ENCODE measurements at places on chromosomes 6 and 20.
A peak's percentile ranks its signal among the peaks of the same experiment; 100 is the strongest.

- no peak for DNase-seq
Measured at GRCh38 chr6:47132724-47133123, 90.6 kb upstream of the ADGRF1 start.

GRCh38 chr6:95648636-95649035, 71.3 kb downstream of the MANEA start:
- DNase-seq: no peak

GRCh38 chr20:2102585-2103460, 1.2 kb downstream of the STK35 start:
- DNase-seq: peak; percentile 94

GRCh38 chr6:43544461-43544860, 27.6 kb downstream of the POLR1C start:
- no peak for DNase-seq

DNA sequence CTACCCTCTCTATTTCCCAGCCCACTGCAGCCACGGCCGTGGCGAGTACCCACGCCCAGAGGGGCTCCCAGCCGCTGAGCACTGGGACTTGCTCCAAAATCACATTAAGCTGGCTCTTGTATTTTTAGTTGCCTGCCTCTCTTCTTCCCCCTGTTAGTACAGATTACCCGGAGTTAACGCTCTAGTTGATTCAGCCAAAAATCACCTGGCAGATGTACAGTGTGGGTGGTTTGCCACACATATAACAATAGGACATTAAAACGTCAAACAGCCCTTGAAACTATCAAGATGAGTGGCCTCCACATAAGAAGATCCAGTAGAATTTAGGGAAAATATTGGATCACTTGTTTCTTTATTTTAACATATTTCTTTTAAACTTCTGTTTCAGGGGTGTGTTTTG, 268.8 kb upstream of the PRDM1 start:
- no peak for DNase-seq

DNA sequence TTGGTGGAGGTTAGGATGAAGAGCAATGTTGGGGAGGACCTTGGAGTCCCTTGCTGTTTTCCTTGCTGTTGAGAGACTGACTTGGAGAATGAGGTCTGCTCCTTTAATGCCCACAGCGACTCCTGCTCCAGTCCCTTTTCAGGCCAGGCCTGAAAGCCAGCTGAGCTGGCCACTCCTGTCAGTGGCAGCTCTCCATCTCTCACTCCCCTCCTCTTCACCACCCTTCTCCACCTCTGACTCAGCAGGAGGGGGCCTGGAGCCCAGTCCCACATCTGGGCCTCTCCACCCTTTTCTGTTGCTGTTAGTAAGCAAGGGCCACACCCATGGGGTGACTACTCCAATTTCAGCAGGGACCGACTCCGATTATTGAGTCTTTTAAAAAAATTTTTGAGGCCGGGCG, 2.2 kb downstream of the SNX21 start:
- peak; percentile 89 for DNase-seq

DNA sequence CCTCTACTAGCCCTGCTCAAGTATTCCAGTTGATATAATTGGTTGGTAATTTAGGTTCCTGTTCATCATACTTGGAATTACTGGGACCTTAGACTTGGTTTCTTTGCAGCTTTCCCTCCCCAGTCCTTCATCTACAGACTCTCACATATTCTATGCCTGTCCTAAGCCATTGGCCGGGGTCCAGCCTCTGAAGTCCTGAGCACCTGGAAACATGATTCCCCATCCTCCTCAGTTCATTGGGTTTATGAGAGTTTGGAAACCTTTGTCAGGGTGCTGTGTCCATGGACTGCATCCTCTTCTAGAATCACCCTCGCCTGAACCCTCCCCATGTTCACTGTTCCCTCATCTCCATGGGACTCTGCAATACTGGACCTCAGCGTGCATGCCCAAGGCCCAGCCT, 8.8 kb downstream of the GSTA2 start:
- DNase-seq: no peak

- no peak for DNase-seq
Measured at GRCh38 chr20:4332121-4332860, 316.9 kb upstream of the RNF24 start.

DNA sequence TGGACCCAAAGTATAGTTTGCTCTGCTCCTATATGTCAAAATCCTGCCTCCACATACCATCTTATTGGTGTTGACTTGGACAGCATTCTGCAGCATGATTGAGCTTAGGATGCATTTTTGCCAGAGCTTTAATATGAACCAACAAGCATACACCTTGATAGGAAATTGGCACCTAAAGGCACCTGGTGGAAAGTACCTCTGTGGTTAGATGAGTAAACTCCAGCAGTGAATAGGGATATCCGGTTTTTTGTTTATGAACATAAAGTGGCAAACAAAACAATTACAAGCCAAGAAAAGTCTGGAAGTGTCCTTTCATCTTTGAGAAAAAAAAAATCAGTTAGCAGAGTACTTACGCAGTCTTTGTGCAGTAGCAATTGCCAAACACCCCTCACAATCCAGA, 6.2 kb upstream of the CYP24A1 start:
- no peak for DNase-seq

- DNase-seq: no peak
Measured at GRCh38 chr6:8888468-8888867, 453.1 kb upstream of the SLC35B3 start.

- DNase-seq: no peak
Measured at GRCh38 chr6:98648211-98648914, 186.0 kb upstream of the POU3F2 start.

DNA sequence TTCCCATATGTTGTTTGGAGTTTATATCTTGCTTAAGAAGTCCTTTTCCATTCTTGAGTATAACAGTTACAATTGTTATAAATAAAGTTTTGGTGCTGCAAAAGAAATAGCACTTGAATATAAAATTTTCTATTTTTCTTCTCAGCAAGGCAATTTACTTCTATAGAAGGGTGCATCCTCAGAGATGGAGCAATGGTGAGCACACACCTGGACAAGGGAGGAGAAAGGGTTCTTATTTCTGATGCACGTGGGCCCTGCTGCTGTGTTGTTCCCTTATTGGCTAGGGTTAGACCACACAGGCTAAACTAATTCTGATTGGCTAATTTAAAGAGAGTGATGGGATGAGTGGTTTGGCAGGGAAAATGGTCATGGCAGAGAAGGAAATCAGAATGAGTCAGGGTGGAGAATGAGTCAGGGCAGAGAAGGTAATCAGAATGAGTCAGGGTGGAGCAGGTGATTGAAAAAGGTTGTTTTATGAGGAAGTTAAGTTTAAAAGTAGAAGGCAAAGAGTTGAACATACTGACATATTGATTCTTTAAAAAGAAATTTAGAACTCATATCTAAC, 38.0 kb downstream of the CST8 start:
- DNase-seq: no peak

- DNase-seq: no peak
Measured at GRCh38 chr6:1643111-1643510, 33.4 kb downstream of the FOXC1 start.

GRCh38 chr6:80508885-80509630, 402.6 kb downstream of the BCKDHB start:
- DNase-seq: no peak

- no peak for DNase-seq
Measured at GRCh38 chr6:155040901-155041650, 46.0 kb downstream of the TIAM2 start.

- no peak for DNase-seq
Measured at GRCh38 chr6:124069230-124069950, 265.7 kb downstream of the NKAIN2 start.

DNA sequence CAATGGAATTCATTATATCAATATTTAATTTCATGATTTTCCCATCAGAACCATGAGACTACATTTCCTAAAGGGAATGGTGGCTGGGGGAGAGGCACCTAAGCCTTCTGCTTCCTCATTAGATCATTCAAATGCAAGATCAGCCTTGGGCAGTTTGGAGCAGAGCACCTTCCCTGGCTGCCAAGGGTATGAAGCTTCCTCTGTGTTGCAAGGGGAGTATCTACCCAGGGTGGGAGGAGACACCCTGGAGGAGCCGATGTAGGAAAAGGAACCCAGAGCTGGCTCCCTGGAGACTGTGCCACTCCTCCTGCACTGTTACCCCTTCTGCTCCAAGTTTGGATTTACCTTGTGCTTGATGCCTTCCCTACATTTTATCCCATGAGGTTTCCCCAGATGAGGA, 299.7 kb upstream of the PRDM1 start:
- no peak for DNase-seq
